ENCODE measurements at places on chromosomes 4 and X.

DNA sequence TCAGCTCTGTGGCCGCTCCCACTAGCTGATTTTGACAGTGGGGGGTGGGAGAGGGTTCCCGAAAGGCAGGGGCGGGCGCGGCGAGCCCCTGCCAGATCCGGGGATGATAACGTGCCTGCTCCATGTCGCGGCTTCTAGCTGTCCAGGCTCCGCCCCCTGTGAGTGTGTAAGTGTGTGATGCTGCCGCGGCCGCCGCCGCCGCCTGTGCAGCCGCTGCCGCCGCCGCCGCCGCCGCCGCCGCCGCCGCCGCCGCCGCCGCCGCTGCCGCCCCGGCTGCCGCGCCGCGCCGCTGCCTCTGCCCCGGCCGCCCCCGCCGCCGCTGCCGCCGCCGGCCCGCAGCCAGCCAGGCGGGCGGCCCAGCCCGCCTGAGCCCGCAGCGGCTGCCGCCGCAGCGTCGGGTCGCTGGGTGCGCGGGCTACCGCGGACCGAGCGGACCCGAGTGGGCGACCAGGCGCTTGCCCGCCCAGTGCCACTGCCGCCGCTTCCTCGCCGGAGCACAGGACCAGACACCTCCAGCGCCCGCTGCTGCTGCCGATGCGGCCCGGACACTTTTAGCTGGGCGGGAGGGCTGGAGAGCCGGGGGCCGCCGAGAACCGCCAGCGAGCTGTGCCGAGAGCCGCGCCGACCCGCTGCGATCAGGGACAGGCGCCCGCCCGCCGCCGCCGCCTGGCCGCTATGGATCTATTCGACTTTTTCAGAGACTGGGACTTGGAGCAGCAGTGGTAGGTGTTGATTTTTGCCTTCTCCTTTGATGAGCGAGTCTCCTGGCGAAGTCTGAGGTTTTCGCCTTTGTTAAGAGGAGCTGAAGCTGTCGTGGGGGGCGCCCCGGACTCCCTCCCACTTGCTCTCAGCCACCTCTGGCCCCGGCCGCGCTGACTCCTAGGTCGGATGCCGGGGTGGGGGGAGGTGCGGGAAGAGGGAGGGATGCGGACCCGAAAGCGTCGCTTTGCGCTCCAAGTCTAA, at the start of gene AFF2:
Gene AFF2 (plus strand): TSS at position 195 of the 963 bp plus-strand sequence. CDS start 481 bp downstream, at position 676.
- no peak for DNase-seq

- DNase-seq, result no peak
These were observed 45.9 kb downstream of the CDKL5 start for GRCh38 chrX:18471296-18471695.

DNA sequence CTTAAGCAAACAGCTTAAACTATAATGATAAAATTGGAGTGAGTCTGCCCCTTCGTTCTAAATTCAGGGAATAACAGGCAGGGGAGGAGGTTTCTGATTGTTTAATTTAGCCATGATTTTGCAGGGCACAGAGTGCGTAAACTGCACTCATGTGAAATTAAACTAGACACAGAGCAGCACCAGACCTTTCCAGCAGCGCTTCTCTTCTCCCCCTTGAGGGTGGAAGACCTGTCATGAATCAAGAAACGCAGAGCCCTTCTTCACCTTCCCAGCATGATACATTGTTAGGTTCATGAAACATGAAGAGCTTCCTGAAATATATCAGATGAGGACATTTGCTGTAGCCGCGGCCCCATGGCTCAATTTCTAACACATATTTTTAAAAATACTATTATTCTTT, 63.1 kb downstream of the FAM114A1 start:
- DNase-seq, result no peak

GRCh38 chr4:1310796-1311631, 21.3 kb downstream of the MAEA start:
- no peak for DNase-seq

- DNase-seq, result no peak
These were observed 58.1 kb upstream of the STARD8 start for GRCh38 chrX:68589372-68589753.

DNA sequence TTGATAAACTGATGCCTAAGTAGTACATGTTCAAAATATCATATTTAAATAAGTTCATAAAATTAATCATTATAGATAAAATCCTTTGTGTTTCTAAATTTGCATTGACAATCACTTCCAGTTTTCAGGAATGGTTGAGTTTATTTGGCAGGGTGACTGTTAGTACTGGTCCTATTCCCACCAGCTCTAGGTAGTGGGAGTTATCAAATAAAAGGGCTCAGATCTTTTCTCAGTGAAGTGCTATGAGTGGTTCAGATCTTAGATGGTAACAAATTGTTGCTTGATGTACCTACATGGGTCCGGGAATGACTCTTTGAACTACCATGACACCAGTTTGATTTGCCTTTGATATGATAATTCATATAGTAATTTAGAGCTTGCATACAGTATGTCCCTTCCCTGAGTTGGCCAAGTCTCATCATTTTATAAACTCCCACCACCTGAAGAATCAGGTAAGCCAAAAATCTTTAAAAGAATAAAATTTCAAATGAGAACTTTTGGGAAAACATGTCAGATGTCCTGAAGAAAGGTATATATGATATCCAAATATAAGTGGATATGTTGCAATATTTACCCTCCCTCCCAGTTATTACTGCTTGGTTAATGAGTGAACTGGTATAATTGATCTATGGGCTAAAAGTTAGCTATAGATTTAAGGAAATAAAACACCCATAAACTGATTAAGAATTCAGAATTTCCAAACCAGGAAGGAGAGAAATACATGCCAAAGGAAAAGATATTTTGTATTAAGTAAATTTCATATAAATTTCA, 28.6 kb downstream of the GPC3 start:
- no peak for DNase-seq

- peak; percentile 28 for DNase-seq
These were observed 114.6 kb downstream of the TBCK start for GRCh38 chr4:106201373-106201772.

GRCh38 chr4:118712872-118713271, 27.7 kb downstream of the METTL14 start:
- DNase-seq, result no peak

- no peak for DNase-seq
These were observed 326.8 kb downstream of the BMPR1B start for GRCh38 chr4:95084584-95084983.

DNA sequence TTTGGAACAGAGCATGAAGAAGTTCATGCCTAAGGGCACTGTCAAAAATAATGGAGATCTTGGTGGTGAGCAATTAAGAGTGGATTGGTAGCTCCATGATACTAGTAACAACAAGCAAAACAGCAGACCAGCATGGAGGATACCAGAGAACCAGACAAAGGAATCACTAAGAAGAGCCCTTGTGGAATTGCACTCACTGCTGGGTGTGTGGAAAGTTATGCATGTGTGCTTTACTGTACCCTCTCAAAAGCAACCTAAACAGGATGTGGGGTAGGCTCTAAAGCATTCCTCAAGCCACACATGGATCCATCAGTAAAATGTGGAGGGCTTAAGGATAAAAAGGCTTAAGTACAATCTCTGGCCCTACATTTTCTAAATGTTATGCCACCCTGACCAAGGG, 69.5 kb downstream of the AR start:
- DNase-seq, result peak; percentile 33

GRCh38 chr4:113874480-113874879, 105.0 kb downstream of the ARSJ start:
- no peak for DNase-seq

DNA sequence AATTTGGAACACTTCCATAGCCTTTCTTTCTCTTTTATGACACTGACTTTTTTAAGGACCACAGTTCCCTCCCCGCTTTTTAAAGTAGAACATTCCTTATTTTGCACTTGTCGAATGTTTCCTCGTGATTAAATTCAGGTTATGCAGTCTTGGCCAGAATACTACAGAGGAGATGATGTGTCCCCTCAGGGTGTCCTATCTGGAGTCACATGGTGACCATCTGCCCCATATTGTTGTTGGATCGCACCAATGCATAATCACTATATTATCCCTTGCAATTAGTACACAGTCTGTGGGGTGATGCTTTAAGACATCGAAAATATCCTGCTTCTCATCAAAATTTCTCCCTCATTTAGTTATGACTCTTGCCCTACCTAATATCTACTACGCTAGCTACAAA, 27.4 kb downstream of the WDFY3 start:
- no peak for DNase-seq

DNA sequence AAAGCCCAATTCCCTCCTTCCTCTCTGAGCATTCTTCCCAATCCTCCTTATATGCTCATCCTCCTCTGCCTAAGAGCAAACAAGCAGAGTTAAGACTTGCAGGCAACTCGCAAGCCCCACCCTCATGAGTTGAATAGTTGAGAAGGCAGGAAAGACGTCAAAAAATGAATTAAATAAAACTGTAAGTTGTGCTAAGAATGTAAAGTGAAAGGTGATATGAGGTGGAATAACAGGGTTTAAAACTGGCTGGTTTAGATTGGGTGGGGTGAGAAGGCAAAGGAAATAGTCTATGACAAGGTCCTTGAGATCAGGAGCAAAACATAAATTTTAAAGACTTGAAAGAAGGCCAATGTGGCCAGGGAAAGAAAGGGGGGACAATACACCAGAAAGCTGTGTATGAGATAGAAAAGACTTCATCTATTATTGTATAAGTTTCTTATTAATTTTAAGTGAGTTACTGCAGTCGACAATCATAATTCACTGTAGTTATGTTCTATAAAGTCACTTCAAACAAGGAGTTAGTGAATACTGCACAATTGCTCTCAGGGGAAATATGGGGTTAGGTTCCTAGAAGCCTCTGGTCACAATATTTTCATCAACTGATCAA, 124.9 kb downstream of the RELL1 start:
- DNase-seq, result no peak

DNA sequence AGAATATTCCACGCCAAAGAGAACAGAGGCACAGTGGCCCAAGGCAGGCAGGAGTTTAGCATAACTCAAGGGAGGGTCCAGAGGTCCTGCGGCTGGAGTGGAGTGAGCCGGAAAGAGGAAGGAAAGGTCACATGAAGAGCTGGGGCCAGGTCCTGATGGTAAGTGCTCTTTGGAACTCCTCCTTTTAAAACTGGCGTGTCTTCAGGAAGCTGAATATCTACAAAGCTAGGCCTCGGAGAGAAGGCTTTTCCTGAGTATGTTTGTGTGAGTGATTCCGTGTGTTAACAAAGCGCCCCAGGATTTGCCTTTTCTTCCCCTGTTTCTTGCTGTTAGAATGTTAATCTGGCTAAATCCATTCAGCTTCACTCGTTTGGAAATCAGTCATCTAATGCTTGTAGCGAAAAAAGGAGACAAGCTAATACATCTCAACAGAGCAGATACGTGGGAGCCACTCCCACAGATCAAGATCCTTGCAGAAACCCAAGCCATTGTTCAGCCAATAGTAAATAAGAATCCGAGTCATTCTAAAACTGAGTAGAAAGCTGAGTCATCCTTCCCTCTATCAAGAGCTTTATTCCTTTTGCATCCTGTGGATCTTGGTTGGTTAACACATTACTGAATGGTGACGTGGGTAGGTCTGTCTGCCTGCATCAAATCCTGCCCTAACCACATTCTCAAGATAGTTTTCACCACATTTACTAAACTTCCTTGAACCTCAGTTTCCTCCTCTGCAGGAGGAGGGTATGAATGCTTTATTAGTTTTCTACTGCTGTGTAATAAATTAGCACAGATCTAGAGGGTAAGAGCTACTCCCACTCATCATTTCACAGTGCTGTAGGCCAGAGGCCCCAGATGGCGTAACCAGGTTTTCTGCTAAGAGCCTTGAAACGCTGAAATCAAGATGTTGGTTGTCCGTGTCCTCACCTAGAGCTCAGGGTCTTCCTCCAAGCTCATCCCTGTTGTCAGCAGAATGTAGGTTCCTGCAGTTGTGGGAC, 43.2 kb upstream of the RBM47 start:
- no peak for DNase-seq

DNA sequence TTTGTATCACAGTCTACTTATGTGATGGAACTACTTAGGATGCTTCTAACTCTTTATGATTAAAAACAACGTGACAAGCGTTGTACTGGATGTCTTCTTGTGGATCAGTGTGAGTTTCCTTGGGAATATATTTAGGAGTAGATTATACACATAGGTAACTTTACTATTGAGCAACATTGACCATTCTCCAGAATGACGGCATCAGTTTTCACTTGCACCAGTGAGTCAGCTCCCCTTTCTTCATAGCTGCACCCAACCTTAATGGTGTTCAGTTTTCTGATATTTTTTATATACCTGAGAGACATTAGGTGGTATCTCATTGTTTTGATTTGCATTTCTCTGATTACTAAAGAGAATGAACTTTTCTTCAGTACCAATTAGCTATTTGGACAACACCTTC, 343.9 kb downstream of the ADGRL3 start:
- DNase-seq, result no peak

DNA sequence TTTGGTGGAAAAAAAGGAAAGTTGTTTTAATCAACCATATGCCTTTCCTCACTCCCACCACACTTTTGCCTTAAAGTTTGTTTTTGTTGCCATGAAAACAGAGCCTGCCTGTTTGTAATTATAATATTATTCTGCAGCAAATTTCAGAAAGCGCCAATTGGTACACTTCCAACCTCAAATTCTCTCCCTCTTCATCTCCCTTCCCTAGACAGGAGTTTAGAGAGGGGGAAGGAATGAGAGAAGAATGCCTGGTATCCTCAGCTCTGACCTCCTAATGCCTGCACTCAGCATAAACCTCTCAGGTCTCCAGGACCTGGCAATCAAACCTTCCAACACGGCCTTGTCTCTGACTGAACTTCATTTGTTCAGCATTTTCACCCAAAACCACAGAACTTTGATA, 138.4 kb upstream of the HCCS start:
- no peak for DNase-seq

DNA sequence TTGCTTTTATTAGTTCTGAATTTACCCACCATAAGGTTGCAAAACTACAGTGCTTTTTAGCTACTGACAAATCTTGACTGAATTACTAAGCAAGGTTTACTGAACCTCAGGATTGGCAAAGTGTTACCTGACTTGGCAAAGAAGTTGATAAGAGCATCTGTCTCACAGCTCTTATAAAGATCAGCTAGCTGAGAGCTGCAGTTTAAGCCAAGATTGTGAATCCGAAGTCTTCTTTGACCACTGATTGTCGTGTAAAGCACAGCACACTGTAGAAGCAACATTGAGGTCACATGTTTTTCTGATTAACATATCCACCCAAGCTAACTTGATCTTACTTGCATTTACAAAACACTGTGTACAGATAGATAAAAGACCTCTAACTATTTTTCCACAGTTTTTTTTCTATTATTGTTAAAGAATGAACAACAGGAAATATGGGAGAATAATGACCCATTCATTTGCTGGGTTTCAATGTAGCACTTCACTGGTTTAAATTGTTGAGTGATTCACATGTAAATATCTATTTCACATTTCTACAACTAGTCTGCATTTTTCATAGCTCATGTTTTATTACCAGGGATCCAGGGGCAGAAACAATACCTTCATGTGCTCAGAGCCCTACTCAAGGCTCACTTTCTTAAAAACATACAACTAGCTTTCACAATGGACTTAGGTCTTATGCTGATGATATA, 54.0 kb downstream of the METTL14 start:
- DNase-seq, result no peak

DNA sequence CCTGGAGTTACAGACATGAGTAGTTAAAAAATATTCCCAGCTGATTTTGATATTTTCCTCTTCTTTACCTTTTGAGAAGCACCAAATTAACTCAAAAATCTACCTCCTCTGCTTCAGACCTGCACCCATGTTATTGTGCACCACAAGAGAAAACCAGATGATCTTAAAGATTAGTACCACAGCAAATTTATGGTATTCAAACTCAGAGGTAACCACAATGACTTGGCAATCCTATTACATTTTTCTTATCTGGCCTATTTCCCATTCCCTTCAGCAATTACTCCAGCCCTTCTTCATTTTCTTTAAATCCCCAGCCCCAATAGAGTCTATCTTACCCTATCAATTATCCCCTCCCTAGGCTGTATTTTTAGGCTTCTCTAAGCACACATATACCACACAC, 535.1 kb downstream of the FAT4 start:
- no peak for DNase-seq

All from dermis microvascular lymphatic vessel endothelial cell (primary cell).